ENCODE measurements at places on chromosomes 3 and 15.

GRCh38 chr3:31896026-31896425 is 85.0 kb downstream of the OSBPL10 start:
- no peak for DNase-seq

GRCh38 chr3:148756311-148756710 is 58.6 kb downstream of the AGTR1 start:
- DNase-seq = no peak

GRCh38 chr3:71035314-71035713 is 548.2 kb downstream of the FOXP1 start:
- no peak for DNase-seq

DNA sequence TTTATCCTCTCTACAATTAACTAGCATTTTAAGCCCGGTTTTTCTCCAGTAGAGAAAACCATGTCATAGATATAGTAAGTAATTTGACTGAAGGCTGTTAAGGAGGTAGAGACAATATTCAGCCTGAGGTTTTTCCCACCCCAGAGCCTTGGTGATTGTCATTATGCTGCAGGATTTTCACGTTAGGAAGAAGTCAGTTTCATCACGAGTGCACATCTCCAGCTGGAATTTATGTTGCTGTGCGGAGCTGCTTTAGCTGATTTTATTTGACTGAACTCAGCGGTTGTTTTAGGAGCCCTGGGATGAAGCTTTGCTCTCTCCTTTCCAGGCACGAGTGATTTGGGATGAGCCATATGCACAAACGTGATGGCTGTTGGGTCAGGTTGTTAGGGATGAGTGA is 271.3 kb upstream of the RGMA start:
- DNase-seq = no peak

DNA sequence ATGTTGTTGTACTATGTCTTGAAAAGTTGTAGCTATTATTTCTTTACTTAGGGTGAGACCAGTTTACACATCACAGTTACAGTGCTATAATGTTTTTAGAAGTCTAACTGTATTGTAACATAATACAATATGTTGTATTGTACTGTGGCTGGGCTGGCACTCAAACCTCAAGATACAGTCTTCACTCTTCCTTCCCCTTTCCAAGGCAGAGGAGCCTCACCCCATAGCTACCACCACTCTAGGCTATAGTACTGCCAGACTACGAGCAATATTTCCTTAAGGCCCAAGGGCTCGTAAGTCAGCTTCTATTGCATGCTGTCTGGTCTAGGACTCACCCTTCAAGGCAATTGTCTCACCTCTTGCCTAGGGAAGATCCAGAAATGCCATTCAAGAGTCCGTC is 597.7 kb downstream of the OTOL1 start:
- DNase-seq = no peak

DNA sequence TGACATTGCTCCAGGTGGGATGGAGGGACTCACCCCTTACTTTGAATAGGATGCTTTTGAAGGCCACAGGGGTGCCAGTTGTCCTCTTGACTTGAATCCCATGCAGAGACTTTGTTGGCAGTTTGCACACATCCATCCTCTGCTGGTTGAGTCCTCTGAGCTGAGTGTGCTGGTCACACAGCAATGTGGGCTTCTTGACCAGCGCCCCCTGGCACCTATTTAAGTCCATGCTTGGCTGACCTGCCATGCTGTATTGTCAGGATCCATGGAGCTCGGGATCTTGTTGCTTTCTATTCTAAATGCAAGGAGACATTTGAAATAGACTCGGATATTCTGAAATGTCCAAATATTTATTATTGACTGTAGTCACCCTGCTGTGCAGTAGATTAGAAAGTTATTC is 19.8 kb downstream of the RAB7A start:
- DNase-seq = no peak

DNA sequence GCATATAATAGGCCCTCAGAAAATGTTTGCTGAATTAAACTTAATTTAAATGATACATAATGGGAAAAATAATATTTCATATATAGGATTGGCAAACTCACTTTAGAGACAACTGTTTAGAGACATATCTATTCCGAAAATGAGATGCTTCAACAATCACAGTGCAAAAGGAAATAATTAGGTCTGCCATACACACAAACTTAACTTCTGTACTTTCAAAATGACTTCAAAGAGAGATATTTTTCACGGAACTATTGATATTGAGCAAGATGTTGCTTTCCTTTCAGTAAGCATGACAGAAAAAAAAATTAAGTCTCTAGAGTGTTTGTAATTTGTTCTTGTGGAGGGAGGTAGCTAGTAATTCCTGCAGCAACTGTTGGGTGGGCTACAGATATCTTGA is 769.5 kb downstream of the TUSC7 start:
- no peak for DNase-seq

DNA sequence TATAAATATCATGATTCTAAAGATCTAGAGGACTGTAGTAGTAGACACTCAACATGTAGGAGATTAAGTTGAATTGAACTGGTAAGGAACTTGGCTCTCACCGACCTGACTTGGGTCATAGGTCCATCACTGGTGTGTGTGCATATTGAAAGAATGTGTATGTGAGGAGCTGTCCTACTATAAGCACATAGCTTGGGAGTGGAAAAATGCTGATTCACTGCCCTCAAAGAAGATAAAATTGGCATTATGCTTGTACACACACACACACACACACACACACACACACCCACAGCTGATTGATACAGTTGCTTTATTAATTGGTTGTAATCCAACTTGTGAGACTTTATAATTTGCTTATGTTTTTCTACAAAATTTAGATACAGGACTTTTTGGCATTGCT is 411.0 kb upstream of the NR2F2 start:
- DNase-seq = no peak

DNA sequence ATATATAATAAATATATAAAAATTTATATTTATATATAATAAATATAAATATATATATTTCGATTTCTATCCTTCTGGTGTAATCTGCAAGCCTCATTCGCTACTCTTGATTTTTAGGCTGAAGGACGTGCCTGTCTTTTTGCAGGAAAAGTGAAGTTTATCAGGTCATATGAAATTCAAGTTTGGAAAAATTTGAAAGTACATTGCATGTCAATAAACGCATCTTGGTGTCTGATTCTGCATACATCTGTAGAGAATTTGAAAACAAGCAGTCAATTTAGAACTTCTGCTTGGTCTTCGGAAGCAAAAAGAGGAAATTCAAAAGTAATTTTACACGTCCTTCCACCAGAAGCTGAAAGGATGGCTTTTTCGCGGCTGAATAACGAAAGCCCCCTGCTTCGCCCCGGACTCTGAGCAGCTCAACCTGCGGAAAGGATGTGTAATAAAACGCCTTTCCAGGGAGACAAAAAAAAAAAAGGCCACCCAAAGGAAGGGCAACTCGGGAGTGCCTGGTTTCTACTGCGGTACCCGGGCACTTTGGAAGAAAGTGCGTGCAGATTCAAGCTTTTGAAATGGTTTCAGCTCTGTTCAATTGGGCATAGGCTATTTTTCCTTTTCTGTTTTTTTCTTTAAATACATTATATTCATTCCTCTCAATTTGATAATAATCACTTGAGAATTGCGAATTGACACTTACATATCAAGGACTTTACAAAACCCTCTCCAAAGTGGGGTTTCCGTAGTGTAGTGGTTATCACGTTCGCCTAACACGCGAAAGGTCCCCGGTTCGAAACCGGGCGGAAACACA is 1.5 kb upstream of the MYNN start:
- peak; percentile 89 for DNase-seq

DNA sequence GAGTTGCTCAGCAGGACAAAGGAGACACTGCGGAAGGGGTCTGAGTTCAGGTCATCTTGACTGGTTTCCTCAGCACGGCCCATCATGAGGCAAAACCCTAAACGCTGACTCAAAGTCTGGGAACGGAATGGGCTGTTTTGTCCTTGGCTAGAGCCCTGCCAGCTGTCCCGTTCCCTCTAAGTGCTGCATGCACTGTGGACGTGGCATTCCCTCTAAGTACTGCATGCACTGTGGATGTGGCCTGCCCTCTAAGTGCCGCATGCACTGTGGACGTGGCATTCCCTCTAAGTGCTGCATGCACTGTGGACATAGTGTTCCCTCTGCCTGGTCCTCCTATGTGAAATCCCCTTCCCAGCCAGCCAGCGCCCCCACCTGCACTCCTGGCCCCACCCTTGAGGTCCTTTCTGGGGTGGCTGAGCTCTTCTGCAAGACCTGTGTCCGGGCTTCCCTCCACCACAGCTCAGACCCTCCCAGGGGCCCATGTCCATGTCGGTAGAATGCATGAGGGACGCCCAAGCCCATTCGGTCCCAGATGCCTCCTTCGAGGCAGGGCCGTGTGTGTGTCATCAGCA is 36.7 kb downstream of the TM2D3 start:
- no peak for DNase-seq

- no peak for DNase-seq
These were observed 12.0 kb downstream of the FSTL1 start for GRCh38 chr3:120438665-120439370.

- no peak for DNase-seq
These were observed 208.1 kb downstream of the SV2B start for GRCh38 chr15:91308199-91308598.

Data from NCI-H1436 (cell line).